ENCODE measurements at places on chromosomes 16 and 17.

DNA sequence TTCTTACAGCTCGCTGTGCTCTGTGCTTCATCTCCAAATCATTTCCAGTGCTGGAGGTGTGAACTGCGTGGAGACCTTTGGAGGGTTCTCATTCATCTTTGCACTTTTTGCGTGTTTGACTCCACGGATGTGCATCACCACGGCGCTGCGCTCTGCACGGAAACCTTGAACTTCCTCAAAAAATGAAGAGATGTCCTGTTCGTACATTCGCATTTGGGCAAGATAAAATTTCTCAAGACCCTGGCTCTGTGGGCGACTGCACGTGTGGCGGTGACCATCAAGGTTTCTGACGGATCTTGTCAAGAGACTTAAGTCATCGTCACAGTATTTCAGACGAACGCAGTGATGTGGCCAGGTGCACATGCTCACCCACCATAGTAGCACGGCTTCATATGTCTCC is 10.3 kb upstream of the PVALEF start:
- DNase-seq, result no peak

- no peak for DNase-seq
These were observed 541.9 kb upstream of the CDH11 start for GRCh38 chr16:65663774-65664173.

DNA sequence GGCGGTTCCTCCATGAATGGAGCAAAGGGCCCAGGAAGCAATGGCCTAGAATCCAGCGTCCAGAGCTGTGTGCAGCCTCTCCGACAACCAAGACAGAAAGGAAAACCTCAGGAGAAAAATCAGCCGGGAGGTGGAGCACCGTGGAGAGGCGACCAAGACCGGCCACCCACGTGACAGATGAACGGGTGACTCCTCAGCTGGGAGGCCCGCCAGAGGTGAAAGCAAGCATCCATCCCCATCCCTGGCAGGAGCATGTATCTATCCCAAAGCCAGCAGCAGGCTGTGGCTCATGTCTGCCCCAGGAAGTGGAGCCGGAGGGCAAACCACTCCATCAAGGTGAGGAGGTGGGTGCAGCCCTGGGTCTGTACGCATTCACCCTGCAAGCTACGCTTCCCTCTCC is 52.1 kb downstream of the FOXL1 start:
- DNase-seq, result no peak

- DNase-seq, result no peak
These were observed 375.0 kb downstream of the KCNJ2 start for GRCh38 chr17:70544317-70544716.

DNA sequence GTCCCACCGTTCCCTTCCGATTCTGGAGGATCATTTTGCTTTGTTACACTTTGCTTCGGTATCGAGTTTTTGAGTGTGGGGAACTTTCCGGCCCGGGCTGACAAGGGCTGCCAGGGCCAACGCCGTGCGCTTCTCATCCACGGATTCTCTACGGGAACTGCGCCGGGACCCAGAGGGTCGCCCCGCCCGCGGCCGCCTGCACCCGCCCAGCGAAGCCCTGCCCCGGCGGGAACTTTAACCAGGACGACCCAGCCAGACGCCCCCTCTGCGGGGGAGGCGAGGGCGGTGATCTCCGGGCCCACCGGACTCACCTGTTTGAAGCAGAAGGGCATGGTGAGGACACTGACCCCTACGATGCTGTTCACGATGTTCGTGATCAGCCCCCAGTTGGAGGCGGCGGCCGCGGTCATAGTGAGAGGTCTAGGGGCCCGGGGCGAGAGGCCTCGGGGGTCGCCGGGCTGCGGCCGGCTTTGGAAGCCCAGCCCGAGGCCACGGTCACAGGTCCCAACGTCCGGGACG is 536 bp downstream of the SLC38A10 start:
- DNase-seq, result no peak

DNA sequence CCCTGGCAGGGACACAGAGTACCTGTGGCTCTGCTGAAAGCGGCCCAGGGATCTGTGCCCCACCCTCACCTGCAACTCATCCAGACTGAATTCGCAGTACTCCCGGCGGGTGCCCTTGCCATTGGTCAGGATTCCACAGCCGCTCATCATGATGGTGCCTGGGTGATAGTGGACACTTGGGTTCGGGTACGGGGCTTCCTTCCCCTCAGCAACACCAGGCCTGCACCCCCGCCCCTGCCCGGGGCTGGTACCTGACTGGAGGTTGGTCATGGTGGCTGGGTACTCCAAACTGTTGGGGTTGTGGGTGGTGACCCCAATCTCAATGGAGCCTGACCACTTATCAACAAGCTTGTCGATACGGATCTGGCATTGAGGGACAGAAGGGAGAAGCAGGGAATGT is 2.9 kb downstream of the NEURL4 start:
- DNase-seq, result no peak

- DNase-seq, result peak; percentile 43
These were observed 9.5 kb downstream of the UTS2R start for GRCh38 chr17:82380860-82381702.

DNA sequence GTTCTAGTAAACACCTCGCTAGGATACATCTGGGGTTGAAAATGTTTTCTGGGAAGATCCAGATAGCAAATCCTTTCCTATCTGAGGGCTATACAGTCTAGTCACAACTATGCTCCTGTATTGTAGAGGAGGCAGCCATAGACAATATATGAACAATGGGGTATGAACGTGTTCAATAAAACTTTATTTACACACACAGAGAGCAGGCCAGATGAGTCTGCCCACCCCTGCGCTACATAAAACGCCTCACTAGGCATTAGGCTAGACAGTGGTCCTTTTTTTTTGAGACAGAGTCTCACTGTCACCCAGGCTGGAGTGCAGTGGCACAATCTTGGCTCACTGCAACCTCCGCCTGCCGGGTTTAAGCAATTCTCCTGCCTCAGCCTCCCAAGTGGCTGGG is 11.1 kb downstream of the USP36 start:
- DNase-seq, result no peak

GRCh38 chr17:4807605-4808377 is 839 bp downstream of the PLD2 start:
- no peak for DNase-seq

DNA sequence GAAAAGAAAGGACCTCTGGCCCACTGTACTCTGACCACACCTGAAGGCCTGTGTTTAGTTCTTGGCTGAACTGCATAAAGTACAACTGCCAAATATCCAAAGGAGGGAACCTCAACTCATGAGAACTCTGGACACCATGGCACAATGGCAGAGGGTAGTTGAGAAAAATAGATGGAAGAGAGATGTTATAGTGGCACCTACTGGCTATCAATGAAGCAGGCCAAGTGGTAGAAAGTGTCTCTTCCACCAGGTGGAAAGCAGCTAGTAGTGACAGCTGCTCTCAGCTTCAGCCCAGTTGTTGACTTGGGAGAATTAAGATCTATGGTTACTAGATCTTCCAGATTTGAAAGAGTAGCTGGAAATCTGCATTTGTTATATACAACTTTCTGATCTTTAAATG is 3.2 kb downstream of the MED31 start:
- peak; percentile 32 for DNase-seq

DNA sequence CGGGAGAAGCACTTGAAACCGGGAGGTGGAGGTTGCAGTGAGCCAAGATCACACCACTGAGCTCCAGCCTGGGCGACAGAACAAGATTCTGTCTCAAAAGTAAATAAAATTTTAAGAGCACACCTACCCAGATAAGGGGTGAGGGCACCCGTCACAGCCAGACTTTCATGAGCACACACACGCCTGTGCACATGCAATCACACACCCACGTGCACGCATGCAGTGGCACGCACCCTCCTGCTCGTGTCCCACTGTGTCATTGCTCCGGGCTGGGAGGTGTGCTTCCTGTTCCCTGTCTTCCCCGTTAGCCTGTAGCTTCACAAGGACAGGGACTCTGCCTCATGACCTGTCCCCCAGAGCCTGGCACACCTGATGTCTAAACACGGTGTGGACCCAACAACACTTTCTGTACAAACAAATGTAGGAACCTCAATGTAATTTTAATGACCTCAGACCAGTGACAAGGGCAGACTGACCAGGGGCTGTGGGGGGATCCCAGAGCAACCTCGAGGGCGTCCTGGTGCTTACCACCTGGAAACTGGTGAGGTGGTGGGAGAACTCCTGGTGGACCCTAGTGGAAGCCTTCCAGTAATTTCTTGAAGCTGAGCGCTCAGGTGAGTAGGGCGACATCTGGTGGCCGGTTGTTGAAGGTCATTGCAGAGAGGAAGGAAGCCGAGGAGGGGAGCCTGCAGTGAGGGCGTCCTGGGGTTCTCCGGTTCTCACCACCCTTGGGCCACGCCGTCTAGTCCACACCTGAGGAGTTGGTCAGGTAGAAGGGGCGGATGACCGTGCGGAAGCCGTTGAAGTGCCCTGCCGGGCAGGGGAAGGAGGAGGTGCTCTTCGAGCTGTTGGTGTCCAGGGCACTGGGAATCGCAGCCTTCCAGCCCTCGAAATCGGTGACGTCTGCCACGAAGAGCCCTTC is 8.6 kb downstream of the LGALS3BP start:
- DNase-seq, result peak; percentile 86

DNA sequence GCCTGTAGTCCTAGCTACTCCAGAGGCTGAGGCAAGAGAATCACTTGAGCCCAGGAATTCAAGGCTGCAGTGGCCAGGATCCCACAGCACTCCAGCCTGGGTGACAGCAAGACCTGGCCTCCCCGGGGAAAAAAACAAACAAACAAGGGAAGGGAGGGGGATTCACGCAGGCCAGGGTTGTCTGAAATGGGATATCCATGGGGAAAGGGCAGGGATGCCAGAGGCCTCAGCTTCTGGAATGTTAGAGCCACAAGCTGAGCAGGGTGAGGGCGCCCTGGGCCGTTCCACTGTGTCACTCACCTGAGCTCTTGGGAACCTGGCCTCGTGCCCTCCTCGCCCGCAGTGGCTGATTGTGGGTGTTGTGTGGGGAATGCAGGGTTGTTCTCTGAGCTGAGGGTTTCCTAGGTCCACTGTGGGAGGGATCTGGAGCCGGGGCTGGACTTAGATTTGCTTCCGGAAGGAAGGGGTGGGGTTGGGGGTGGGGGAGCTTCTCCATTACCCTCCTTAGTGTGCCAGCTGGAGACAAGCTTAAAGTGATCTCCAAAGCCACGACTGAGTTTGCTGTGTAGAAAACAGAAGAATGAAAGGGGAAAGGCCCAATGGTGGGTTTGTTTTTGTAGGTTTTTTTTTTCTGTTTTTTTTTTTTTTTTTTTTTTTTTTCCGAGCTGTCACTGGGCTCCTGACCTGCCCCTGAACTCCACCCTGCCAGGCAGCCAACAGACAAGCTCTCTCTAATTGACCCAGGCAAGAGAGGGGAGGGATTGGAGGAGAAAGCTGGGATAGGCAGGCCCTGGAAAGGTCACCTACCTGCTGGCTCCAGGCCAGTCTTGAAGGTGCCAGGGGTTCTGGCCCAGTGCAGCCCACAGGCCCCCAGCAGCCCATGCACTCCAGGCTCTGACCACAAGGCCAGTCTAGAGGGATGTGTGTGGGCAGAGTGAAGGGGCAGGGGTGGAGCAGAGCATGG is at the start of gene SULT1A1:
Gene SULT1A1, minus strand, starts transcription at position 414 of the 964 bp plus-strand sequence. CDS start 1,189 bp downstream, outside the sequence.
- DNase-seq, result no peak

DNA sequence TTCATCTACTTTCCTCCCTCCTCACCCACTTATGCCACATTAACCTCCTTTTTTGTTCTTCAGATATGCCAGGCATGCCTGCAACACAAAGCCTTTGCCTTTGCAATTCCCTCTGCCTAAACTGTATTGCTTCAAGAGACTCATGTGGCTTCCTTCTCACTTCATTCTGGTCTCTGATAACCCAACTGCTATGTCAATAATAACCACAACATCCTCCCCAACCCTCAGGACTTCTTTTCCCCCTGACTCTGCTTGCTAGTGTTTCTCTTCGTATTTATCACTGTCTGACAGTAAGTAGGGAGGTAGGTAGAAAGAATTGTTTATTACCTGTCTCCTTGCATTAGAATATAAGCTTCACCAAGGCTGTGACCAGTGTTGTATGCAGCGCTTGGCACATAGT is 22.4 kb downstream of the RBL2 start:
- no peak for DNase-seq

GRCh38 chr17:12472252-12473173 is 193.2 kb upstream of the MYOCD start:
- no peak for DNase-seq

Data from NCI-H510A treated with DMSO at 0.1 percent for 48 hours (cell line).